ENCODE measurements at places on chromosomes 1 and 21.
A peak's percentile ranks its signal among the peaks of the same experiment; 100 is the strongest.

- peak; percentile 95 for DNase-seq
Observed at GRCh38 chr1:64476251-64476952, 6.5 kb downstream of the CACHD1 start.

DNA sequence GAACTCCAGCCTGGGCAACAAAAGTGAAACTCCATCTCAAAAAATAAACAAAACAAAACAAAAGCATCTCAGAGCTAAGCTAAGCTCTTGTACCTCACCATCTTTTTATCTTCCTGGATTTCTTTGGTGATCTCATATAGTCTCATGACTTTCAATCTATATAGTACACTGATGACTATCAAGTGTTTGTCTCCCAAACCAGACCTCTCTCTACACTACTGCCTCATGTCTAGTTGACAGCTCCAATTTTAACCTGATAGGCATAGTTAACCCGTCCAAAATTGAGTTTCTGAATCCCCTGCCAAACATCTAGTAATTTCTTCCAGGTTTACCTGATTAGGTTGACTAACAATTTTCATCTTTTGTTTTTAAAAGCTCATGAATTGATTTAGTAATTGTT lies 151.7 kb downstream of the COP1 start:
- DNase-seq, result no peak

- no peak for DNase-seq
Observed at GRCh38 chr1:51289676-51290488, 40.5 kb downstream of the TTC39A start.

DNA sequence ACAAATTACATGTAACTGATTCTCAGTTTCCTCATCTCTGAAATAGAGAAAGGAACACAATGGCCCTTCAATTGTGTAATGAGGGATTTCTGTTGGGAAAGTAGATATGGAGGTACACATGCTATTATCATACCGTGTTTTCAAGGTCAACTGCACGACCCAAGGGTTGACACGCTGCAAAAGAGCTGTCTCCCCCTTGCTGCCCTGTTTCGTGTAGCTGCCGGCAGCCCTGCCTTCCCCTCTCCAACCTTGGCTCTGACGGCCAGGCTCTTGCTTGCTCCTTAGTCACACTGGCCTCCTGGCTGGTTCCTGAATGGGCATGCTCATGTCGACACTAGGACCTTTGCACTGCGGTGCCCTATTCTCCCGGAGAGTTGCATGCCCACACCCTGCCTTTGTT lies 134.4 kb downstream of the GALNT2 start:
- no peak for DNase-seq

DNA sequence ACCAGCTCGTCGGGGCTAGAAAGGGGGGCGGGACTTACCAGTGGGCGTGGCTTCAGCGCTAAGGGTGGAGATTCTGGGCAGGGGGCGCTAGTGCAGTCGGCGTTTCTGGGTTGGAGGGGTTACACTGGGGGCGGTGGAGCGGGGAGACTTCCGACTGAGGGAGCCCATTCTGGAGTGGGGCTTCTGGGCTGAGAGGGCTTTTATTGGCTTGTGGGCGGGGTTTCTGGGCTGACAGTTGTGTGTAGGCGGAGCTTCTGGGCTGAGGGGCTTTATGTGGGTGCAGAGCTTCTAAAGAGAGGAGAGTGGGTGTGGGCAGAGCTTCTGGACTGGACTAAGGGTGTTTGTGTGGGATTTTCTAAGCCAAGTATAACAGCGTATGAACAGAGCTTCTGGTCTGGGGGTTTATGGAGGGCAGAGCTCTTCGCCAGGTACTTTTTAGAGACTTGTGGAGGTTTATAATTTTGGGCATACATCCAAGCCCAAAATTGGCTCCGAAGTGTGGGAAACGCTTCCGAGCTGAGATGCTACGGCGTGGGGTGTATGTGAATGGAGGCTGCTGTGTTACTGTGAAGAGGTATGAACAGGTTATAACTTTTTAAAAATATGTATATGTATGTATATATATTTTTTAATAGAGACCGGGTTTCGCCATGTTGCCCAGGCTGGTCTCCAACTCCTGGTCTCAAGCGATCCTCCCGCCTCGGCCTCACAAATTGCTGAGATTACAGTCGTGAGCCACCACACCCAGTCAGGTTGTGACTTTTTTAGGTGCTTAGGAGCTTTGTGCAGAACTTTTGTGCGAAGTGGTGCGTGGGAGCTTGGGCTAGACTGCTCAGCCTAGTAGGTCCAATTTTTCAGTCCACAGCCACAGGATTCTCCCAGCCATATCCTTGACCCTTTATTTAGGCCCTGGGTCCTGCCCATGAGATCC lies 825 bp downstream of the TMEM39B start:
- DNase-seq, result no peak

DNA sequence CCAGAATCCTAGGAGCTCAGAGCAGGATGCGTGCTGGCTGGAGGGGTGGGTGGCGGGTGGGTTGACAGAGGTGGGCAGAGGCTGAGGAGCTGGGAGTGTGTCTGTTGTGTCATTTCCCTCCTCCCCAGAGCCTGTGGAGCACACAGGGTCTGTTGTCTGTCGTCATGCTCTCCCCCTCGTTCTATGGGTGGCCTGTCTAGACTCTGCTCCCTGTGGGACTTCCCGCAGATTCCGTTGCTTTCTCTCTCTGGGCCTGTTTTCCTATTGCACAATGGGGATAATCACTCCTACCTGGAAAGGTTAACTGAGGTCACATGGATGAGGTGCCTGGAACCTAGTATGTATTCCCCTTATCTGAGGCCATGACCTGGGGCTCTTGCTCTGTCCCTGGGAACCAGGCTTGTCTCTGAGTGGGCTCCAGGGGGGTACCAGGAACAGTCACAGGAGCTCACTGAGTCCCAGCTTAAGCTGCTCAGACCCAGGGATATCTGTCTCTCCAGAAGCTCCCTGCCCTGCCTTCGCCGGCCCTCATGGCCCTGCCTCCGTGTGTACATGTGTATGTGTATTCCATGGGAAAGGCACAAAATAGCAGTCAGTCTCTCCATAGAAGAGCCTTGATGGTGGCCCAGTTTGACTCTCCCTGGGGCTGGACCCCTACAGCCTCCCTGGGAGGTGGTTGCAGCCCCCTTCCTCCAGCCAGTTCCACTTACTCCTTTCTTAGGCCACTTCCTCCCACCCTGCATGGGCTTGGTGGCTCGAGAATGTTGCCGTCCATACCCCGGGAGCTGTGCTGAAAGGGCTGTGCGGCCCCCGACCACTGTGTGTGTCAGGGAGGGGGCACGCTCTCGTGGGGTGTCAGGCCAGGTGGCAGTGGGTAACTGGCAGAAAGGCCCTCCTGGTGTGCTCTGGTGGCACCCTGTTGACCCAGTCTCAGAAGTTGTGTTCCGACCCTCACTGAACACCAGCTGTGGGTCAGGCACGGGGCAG lies 17.9 kb downstream of the PTPRF start:
- peak; percentile 66 for DNase-seq

DNA sequence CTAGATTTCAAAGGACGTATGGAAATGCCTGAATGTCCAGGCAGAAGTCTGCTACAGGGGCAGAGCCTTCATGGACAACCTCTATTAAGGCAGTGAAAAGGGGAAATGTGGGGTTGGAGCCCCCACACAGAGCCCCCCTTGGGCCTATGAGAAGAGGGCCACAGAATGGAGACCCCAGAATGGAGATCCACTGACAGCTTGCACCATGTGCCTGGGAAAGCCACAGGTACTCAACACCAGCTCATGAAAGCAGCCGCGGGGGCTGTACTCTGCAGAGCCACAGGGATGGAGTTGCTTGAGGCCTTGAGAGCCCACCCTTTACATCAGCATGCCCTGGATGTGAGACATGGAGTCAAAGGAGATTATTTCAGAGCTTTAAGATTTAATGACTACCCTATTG lies 108.7 kb downstream of the DMRTB1 start:
- DNase-seq, result no peak

DNA sequence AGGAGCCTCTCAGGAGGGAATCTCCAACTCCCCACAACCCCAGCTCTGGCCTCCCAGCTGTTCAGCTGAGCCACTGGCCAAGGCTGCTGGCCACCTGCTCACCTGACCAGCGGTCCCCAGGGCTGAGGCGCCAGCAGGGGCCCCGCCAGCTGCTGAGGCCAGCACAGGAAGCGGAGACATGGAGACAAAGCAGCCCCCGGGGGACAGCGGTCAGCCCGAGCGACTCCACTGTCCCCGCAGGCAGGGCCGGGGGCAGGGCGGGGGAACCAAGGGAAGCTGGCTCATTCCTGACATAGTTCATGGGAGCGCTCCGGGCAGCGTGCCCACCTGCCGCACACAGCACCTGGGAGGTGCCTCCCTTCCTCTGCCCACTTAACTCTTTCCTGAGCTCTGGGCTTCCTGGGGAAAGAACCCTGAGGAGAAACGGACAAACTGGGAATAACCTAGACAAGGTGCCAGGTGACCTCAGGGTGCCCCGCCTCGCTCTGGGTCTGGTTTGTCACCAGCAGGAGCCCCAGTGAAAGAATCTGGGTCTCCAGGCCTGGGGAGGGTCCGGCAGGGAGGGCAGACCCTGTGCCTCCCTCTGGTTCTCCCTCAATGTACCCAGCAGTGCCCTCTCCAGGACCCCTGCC lies 10.7 kb downstream of the EPHA2 start:
- peak; percentile 95 for DNase-seq

GRCh38 chr21:29481641-29482040 lies 182.9 kb downstream of the BACH1 start:
- DNase-seq, result no peak

- DNase-seq, result peak; percentile 70
Observed at GRCh38 chr1:203751051-203751450, 13.9 kb upstream of the LAX1 start.

DNA sequence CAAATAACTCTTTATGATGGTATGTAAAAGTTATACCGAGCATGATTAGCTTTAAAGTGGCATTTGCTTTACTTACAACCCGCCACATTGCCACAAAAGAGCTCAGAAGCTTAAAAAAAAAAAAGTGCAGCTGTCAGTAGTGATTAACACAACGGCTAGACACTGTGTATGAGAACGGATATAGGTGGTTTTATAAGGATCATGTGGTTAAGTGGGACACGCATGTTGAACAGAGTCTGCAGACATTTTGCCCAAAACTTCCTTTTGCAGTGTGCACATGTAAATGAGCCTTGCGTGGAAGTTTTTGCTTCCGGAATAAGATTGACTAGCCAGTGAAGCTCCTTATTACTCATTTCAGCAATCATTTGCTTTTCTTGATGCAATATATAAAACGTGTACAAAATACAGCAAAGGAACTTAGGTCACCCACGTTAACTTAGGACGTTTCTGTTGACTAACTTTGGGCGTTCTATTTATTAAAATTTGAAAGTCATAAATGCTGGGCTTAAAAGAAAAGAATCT lies 58.7 kb upstream of the RGS1 start:
- DNase-seq, result no peak

GRCh38 chr1:143735764-143736461 lies 235.9 kb downstream of the FAM72C start:
- no peak for DNase-seq

DNA sequence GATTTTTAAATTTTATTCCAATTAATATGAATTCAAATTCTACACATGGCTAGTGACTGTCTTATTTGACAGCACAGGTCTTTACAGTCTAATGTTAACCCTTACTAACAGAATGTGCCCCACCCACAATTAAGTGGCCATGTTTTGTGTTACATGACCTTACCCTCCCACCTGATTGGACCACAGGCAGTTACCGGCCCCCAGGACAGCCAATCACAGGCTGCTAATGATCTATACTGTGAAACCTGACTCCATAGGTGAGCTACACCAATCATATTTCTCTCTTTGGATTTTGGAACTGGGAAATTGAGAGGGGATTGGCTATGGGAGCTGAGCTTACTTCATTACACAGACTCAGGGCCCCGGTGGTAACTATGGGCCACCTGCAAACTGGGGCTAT lies 27.5 kb downstream of the ZP4 start:
- no peak for DNase-seq

- DNase-seq, result no peak
Observed at GRCh38 chr1:100735244-100735643, 15.7 kb downstream of the VCAM1 start.

GRCh38 chr1:183365676-183366075 lies 52.5 kb downstream of the NMNAT2 start:
- DNase-seq, result peak; percentile 31

DNA sequence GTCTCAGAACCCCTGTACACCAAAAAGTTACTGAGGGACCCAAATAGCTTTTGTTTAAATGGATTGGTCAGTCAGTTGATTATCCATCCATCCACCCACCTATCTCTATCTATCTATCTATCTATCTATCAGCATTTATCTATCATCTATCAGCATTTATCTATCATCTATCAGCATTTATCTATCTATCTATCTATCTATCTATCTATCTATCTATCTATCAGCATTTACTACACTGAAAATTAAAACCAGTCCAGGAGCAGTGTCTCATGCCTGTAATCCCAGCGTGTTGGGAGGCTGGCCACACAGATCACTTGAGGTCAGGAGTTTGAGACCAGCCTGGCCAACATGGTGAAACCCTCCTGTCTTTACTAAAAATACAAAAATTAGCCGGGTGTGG lies 47.1 kb downstream of the CLSTN1 start:
- DNase-seq, result no peak

- peak; percentile 35 for DNase-seq
Observed at GRCh38 chr1:27416387-27417111, 24.1 kb downstream of the GPR3 start.

DNA sequence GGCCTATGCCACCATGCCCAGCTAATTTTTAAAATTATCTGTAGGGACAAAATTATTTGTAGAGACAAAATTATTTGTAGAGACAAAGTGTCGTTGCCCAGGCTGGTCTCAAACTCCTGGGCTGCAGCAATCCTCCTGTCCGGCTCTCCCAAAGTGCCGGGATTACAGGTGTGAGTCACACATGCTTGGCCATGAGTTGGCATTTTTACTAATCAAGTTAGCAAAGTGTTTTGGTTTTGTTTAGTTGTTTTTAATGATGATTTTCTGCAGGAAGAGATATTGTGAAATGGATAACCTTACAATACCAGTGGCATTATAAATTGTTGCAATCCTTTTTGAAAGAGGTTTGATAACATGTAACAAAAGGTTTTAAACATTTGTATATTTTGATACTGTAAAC lies 65.3 kb upstream of the MAGI3 start:
- peak; percentile 61 for DNase-seq

- DNase-seq, result no peak
Observed at GRCh38 chr1:235553112-235553551, 48.9 kb upstream of the B3GALNT2 start.

GRCh38 chr21:46459024-46459355 lies 299 bp downstream of the DIP2A start:
- DNase-seq, result no peak

GRCh38 chr1:179591592-179592580 lies at the start of gene TDRD5:
Gene TDRD5, plus strand, starts transcription at chr1:179591832. Its CDS starts 784 bp downstream, at chr1:179592616.
- peak; percentile 13 for DNase-seq

GRCh38 chr1:151655371-151655770 lies 43.5 kb downstream of the SNX27 start:
- no peak for DNase-seq

- no peak for DNase-seq
Observed at GRCh38 chr1:7554385-7555235, 216.5 kb upstream of the VAMP3 start.

DNA sequence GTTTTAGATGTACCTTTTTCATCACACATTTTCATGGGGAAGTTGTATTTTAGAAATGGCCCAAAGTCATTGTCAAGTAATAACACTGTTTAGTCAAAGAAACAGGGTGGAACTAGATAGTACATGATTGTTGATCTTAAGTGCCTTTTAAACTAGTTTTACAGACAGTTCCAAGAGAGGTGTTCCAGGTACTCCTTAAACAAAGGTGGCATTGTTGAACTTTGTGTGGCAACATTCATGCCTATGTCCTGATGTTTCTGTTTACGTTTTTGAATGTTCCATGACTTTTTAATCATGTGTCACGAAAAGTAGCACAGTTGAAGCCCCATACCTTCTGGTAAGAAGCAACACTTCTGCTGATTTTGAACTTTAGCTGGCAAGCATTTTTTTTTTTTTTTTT lies 9.1 kb upstream of the SH3D21 start:
- DNase-seq, result no peak

- DNase-seq, result no peak
Observed at GRCh38 chr1:175848329-175848728, 104.9 kb upstream of the TNR start.

Data from NCI-H226 (cell line).